ENCODE measurements at places on chromosomes 16 and 17. TPM values are rescaled to one million over a fixed set of nuclear protein-coding genes. Genes with fewer than 3 reads are reported as not detected.

DNA sequence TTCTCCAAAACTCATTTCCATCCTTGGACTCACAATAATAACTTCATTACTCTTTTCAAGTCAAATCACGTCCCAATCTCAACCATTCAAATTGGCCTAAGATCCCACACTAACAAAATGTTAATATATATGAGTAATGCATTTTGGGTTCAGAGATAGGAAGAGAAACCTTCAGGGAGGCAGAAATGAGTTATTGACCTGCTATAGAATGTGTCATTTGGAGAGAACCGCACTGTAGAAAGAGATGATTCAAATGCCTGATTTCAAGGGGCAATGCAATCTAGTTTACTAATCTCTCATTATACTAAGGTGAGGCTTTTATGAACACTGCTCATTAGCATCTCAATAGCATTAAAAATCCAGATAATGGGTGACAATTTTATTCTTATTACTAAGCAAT is 1595.0 kb upstream of the GOT2 start:
- no peak for DNase-seq

GRCh38 chr17:7843257-7843535 is 9.2 kb downstream of the KDM6B start:
- DNase-seq = no peak

- DNase-seq = peak; percentile 38
These were observed 19.1 kb upstream of the PHKG2 start for GRCh38 chr16:30728899-30729672.

The TMEM204 gene
- 26.7 TPM for total RNA-seq

GRCh38 chr16:79698341-79698753 is 97.8 kb upstream of the MAF start:
- DNase-seq = peak; percentile 66

GRCh38 chr16:4206680-4207079 is 35.2 kb downstream of the SRL start:
- no peak for DNase-seq

DNA sequence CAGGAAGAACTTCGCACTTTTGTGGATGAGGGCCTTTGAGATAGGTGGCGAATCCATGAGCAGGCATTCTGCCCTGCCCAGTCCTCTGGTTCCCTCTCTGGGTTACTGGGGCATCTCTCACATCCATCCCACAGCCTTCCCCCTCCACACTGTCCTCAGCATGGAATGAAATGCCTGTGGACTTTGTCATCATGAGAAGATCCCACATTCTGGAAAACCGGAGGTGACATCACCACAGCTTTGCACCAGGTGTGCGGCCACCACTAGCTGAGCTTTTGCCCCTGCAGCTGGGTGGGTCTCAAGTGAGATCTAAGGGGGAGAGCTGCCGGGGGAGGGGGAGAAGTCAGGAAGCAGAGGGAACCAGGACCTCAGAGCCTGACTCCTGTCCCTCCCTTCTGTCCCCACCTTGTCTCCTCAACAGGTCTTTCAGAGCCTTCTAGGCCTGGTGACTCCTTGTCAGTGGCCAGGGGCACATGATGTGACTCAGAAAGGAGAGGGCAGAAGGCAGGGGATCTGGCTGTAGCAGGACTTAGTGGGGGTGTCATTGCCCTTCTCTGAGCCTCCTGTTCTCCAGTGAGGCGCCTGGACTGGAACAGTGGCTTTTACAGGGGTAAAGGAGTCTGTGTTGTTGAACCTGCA is 40.0 kb upstream of the DLX4 start:
- no peak for DNase-seq
